H54 (cell line): ENCODE measurements at places on chromosomes 2 and 18.
A peak's percentile ranks its signal among the peaks of the same experiment; 100 is the strongest.

GRCh38 chr2:103605071-103605780 is 843.4 kb downstream of the TMEM182 start:
- DNase-seq, result no peak

- no peak for DNase-seq
These were observed 53.7 kb upstream of the TANC1 start for GRCh38 chr2:158914731-158915130.

- DNase-seq, result no peak
These were observed 10.9 kb upstream of the GULP1 start for GRCh38 chr2:188280811-188281222.

DNA sequence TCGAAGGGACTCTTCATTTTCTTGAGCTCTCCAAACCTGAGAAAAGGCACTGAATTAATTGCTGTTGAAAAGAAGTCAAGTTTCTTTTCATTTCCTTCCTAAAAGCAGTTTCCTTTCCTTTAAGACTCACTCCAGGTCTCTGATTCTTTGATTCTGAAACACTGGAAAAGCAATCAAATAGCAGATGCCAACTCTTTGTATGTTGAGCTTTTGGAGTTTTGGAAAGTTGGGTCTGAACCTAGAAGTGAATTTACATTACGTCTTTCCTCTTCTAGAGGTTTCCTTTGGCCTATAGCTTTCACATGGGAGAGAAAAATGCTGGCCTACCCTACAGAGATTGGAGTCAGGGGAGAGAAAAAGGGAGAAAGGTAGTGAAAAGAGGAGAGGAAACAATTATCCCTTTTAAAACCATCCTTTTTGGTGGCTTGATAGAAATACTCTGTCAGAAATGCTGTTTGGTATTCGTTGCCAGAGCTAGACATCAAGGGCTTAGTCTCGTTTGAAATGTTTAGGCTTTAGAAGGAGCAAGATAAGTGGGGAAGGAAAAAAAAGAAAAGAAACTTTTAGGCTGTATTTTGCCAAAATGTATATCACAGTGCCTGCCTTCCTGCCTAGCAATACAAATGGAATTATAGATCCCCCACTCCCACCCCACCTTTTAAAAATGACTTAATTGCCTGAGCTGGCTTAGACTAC is 187.7 kb downstream of the PRPF40A start:
- DNase-seq, result no peak

DNA sequence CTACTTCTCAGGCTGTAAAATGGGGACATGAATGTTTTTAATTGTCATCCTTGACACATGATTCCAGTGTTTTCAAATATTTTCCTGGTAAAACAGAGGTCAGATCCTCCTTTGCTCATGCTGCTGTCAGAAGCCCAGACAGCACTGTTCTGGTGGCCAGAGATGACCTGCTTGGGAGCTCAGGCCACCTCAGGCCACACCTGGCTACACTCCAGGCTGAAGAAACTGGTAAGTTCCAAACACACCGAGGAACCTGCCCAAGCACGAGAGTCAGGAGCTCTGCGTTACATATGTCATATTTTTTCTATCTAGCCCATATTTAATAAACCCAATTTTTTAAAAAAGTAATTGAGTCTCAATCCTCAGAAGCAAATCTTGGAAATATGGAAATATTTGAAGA is 47.9 kb downstream of the FECH start:
- DNase-seq, result no peak

- no peak for DNase-seq
These were observed 12.8 kb upstream of the MBP start for GRCh38 chr18:77145364-77145901.

- DNase-seq, result no peak
These were observed 36.5 kb downstream of the OSR1 start for GRCh38 chr2:19321946-19322345.

GRCh38 chr2:201401815-201402214 is 44.7 kb upstream of the FLACC1 start:
- DNase-seq, result no peak

GRCh38 chr2:64866797-64867196 is 122.4 kb upstream of the SLC1A4 start:
- peak; percentile 83 for DNase-seq

DNA sequence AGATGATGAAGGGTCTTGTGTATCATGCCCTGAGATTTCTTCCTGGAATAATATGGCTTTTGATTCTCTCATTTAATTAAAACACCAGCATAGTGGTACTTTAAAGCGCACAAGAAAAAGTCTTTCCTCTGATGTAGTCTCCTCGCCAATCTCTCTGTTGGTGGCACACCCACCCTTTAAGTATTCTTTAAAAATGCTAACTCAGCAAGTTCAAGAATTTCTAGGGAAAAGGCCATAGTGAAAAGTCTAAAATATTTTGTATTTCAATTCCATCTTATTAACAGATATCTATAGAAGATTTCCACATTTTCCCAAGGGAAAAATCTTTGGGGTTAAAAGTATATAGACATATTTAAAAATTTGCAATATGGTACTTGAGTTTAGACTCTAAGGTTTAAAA is 34.7 kb downstream of the ACMSD start:
- no peak for DNase-seq

DNA sequence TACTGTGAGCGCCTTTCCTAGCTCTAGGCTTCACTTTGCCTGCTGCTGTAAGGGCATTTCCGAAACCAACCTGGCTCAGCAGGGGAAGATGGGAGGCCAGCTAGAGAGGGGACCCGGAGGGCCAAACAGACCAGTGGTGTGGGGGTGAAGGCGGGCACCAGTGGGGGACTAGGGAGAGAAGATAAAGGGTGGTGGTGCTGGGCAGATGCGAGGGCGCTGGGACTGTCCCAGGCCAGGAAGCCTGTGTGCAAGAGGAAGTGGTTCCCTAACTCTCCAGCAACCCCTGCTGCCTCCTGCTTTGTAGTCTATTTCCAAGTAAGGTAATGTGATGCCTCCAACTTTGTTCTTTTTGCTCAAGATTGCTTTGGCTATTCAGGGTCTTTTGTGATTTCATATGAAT is 73.1 kb downstream of the DNAH7 start:
- DNase-seq, result no peak

DNA sequence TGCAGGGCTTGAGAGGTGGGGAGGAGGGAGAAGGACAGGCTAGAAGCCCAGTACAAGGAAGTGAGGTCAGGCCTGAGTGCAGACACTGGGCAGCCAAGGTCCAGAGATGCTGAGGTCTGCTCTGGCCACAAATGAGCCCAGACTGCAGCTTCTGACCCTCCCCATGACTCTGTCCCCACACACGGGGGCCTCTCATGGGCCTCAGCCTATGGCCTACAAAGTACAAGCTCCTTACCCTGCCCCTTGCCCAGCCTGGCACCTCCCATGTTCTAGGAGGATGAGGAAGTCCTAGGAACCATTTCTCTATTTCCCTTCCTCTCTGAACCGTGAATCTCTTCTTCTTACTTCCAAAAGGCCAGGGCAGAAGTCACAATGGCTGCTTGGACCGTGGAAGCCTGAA is 193.8 kb downstream of the ANKRD30B start:
- DNase-seq, result no peak

- DNase-seq, result peak; percentile 31
These were observed 21.9 kb upstream of the MGAT5 start for GRCh38 chr2:134231965-134232340.

- no peak for DNase-seq
These were observed 845 bp downstream of the EML4 start for GRCh38 chr2:42169874-42170521.

- no peak for DNase-seq
These were observed 38.9 kb downstream of the DHX57 start for GRCh38 chr2:38836791-38837190.

DNA sequence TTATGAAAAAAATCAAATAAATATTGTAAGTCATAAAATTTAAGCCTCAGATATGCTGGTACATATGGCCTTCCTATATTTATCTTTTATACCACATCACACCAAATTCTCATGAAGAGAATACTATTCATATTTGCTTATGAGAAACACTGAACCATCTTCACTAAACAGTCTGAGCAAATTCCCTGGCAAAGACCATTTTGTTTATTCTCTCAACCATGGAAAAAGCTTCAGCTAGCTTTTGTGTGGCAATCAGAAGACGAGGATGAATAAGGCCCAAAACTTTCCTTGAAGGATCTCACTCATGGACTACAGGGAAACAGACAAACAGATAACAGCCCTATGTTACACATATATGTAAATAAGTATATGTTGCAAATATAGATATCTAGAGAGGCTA is 252.1 kb downstream of the TMX3 start:
- DNase-seq, result no peak

DNA sequence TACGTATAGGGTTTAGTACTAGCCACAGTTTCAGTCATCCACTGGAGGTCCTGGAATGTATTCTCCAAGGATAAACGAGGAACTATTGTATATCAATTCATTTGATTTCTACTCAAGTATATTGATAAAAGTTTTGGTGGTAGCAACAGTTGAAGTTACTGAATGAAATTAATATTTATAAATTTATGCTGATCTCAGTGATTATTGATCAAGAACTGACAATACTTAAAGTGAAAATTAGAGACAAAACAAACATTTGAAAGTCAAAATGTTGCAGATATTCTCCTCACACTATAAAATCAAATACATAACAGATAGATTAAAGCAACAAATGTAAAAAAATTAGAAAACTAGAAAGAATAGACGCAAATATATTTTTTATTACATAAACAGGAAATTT is 150.9 kb upstream of the SLC35G4 start:
- no peak for DNase-seq

- DNase-seq, result no peak
These were observed 24.7 kb upstream of the NRP2 start for GRCh38 chr2:205657579-205657978.

DNA sequence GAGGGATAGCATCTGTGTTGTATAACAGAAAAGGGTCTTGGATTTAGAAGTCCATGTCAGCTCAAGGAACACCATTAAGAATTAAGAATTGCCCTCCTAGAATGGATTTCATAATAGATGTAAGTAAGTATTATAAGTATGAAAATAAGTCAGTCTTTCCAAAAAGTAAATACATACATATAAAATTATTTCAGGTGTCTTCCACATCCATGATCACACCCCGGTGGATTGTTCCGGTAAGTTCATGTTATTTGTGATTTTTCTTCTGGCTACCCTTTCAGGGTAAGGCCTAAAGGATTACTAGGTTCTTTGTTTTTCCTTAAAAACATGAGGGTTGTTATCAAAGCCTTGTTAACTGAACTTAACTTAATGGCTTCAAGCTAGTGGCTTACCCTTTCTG is 55.9 kb downstream of the TMEM185B start:
- no peak for DNase-seq

- no peak for DNase-seq
These were observed 1.6 kb upstream of the PSTPIP2 start for GRCh38 chr18:46073474-46074331.

DNA sequence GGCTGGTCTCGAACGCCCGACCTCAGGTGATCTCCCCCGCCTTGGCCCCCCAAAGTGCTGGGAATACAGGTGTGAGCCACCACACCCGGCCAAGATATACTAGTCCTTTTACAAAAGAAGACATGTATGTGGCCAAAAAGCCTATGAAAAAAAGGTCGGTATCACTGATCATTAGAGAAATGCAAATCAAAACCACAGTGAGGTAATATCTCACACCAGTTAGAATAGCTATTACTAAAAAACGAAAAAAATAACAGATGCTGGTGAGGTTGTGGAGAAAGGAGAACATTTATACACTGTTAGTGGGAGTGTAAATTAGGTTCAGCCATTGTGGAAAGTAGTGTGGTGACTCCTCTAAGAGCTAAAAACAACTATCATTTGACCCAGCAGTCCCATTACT is 26.4 kb downstream of the KLHL23 start:
- no peak for DNase-seq

DNA sequence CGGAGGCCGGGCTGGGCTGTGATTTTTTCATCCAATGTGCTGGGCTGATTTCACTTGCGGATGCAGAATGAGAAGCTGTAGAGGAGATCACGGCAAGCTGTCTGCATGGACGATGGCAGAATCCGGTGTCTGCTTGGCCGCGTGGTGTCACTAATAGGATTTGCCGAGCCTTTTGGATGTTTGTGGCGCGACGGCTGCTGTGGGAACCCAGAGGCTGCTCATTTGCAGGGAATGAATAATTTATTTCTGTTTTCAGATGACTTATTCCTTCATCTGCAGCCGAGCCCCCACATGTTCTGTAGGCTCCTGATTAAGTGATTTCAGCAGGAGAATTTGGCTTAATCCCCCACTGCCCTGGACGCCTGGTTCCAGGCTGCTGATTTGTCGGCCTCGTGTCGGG is 62.6 kb downstream of the ODC1 start:
- no peak for DNase-seq

DNA sequence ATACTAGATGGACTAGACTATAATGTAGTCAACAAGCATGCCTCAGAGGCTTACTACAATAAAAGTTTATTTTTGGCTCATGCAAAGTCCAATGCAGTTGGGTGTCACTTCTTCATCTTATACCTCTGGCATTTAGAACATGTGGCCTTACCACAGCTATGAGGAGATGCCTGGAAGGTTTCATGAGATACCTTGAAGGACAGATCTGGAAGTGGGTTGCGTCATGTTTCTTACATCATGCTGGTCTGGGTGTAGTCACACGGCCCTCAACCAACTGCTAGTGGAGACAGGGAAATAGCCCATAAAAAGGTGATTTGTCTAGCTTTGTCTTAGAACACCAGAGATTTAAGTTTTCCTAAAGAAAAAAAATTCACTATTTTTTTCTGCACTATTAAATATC is 91.7 kb upstream of the MMADHC start:
- no peak for DNase-seq

GRCh38 chr2:152740743-152741328 is 22.4 kb downstream of the ARL6IP6 start:
- no peak for DNase-seq

- no peak for DNase-seq
These were observed 15.5 kb downstream of the HDAC4 start for GRCh38 chr2:239385096-239386000.

- DNase-seq, result no peak
These were observed 233.0 kb downstream of the NEDD4L start for GRCh38 chr18:58276789-58277739.

DNA sequence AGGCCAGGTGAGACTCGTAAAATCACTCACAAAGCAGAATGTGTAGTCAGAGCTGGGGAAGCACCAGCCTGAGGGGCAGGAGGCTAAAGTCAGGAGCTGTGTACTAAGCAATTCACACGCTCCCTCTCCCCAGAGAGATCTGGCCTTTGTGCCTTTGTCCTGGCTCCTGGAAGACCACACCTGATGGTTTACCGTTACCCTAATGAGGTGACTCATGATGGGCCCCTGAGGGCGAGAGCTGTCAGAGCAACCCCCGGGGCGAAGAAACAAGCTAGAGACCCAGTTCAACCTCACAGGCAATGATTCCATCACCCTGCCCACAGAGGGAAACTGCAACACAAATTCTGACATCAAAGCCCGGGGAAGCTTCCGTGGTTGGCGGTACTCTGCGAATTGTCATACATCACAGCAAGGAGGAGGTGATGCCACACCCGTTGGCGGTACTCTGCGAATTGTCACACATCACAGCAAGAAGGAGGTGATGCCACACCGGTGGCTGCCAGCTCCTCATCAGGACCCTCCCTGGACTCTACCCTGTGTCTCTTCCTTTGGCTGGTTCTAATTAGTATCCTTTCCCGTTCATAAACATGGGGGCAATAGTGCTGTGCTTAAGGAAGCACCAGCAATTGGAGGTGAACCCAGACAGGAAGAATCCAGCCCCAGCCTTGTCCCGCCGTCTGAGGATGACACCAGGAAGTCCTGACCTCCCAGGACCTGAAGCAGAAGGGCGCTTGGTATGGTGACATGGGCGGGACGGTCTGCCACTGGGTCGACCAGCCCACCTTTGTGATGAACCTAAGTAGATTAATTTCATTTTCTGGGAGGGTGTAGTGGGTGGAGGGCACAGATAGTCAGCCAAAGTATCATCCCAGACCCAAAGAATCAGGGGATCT is 30.5 kb downstream of the B3GNT7 start:
- DNase-seq, result no peak
